ENCODE measurements at places on chromosomes 1 and 21.

DNA sequence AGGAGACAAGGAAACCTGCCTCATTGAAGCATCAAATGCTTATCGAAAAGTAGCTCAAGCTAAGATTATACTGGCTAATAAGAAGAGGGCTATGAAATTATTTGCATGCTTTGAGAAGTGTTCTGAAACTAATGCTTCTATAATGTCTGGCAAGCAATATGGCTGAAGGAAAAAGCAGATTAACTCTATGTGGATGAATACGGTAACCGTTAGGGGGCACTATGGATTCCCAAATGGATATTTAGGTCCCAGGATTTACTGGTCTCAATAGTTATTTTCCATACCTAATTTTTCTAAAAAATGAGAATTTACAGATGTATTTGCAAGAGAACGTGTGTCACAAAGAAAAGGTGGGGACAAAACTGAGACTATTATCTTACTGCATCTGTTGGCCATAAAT, 34.6 kb upstream of the RRP15 start:
- no peak for DNase-seq

- DNase-seq: no peak
Measured at GRCh38 chr1:151843398-151843797, 3.8 kb upstream of the C2CD4D start.

- DNase-seq: no peak
Measured at GRCh38 chr21:32562426-32562825, 22.9 kb downstream of the TCP10L start.

- DNase-seq: no peak
Measured at GRCh38 chr1:154495496-154496273, 6.3 kb upstream of the TDRD10 start.

DNA sequence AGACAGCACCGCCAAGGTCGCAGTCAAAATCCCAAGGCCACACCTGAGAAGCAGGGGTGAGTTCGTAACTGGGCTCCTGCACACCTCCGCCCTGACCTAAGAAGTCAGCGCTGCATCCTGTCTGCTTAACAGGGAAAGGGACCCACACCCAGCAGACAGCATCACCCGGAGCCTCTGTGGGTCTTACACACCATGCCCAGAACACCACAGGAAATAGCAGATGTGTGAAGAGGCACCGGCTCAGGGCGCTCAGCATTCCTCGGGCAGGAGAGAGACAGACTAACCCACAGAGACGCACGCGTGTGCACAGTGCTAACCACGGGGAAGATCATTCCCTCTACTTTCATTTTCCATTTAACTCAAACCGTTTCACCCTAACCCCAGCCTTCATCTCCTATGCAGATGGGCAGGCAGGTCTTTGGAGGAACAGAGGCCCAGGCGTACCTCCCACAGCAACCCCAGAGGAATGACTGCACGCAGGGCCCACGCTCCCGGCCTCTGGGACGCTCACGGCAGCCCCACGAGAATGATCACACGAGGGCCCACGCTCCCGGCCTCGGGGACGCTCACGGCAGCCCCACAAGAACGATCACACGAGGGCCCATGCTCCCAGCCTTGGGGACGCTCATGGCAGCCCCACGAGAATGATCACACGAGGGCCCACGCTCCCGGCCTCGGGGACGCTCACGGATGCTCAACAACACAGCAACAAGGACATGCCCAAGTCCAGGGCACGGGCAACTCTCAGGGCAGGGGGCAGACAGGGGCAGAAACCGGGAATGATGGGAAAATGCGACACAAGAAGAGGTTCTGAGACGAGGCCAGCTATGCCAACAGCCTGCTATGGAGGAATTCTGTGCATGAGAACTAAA, 20.9 kb downstream of the POFUT2 start:
- DNase-seq: no peak

DNA sequence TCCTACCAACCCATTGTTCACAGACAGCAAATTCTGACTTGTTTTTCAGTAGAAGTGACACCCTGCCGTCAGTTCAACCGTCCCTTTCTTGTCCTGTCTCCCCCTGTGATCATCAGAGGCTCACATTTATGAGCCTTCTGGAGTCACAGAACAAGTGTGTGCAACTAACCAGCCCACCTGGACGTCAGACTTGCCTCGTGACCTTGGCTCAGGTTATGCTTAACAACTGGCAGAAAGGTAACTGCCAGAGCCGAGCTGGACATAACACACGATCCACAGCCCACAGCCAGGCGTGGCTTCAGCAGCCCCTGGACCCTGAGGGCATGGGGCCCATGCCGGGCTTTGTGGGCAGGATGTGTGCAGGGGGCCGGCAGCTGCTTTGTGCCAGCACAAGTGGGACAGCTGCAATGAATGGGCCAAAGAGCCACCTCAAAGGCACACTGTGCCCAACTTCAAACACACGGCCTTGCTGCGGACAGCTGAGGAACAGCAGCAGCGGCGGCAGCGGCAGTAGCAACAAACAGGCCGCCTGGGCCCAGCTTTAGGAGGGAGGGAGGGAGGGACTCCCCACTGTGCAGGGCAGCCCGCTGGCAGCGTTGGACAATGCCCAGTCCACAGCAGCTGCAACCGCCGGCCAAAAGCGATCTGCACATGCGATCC, 103.9 kb downstream of the ZBTB18 start:
- DNase-seq: no peak

GRCh38 chr1:241109039-241109438, 248.0 kb downstream of the RGS7 start:
- DNase-seq: no peak

DNA sequence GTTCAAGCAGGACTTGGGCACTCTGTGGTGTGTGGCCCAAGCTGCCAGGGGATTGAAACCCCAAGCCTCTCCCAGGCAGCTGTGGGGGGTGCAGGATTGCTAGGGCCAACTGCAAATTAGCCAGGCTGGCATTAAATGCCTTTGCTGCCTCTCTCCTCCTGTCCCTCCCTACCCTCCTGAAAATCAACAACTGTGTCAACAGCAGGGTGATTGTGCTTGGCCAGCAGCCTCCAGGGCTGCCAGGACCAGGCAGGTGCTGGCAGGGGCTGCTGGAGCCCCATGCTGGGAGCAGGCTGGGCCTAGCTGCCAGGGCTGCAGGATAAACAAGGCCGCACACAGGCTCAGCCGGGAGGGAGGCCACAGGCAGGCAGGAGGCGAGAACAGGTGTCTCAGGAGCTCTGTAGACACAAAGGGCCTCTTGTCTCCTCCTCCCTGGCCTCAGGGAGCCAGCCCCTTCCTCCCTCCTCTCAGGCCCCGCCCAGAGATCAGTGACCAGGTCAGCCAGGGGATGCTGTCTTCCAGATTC, 11.4 kb downstream of the SOX13 start:
- no peak for DNase-seq

- no peak for DNase-seq
Measured at GRCh38 chr1:33338440-33339211, 17.7 kb upstream of the A3GALT2 start.

GRCh38 chr1:106960412-106960811, 96.1 kb upstream of the PRMT6 start:
- DNase-seq: no peak

- DNase-seq: no peak
Measured at GRCh38 chr1:2310332-2311183, 80.8 kb downstream of the MORN1 start.

DNA sequence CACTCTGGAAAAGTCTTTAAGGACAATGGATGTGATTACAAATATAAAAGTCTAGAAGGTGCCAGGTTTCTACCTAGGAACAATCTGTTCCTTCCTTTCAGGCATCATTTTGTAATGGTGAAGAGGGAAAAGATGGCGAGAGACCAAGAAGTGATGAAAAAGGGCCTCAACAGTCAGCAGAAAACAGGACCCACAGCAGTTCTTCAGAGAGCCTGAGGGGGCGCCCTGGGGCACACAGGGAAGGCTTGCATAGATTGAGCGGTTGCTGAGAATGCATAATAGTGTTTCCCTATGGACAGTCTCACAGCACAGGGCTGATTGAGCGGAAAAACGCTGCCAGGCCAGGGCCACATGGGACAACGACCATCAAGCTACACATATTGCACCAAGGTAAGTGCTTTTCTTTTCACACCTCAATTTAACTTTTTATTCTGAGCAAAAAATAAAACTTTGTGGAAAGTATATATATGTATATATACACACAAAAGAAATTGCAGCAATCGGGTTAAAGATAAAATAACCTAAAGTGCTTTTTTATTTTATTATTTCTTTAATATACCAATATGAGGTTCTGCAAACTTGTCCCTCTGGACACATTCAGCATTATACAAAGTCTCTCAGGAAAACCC, 3.1 kb upstream of the YRDC start:
- peak; percentile 20 for DNase-seq

DNA sequence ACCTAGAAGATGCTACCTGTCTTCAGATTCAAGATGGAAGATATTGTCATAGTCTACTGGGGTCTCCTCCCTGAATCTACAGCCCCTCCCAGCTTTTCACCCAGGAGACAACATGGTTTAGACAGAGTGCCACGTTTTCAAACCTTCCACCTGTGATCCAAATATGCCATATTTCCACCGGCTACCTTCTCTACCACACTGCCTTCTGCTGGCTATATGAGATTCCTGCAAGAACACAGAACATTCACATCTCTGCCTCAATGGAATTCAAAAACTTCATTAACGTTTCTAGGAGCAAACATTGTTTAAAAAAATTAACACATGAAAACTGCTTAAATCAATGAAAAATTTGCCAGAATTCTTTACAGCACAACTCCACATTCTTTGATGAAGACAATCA, 12.9 kb upstream of the LELP1 start:
- no peak for DNase-seq

GRCh38 chr1:232667778-232668165, 37.8 kb upstream of the SIPA1L2 start:
- DNase-seq: no peak

GRCh38 chr1:13826591-13826990, 126.6 kb downstream of the PRDM2 start:
- no peak for DNase-seq

- DNase-seq: no peak
Measured at GRCh38 chr1:114482585-114482984, 28.4 kb downstream of the TRIM33 start.
